Activated CD4-positive, alpha-beta T cell treated with anti-CD3 and anti-CD28 coated beads, Interleukin-2, Interleukin-4, amounts not matched to agents 100 ng/mL and 50 ng/mL, durations not matched to agents 16 hours and 8 hours (primary cell): ENCODE measurements at places on chromosomes 12 and 14.

DNA sequence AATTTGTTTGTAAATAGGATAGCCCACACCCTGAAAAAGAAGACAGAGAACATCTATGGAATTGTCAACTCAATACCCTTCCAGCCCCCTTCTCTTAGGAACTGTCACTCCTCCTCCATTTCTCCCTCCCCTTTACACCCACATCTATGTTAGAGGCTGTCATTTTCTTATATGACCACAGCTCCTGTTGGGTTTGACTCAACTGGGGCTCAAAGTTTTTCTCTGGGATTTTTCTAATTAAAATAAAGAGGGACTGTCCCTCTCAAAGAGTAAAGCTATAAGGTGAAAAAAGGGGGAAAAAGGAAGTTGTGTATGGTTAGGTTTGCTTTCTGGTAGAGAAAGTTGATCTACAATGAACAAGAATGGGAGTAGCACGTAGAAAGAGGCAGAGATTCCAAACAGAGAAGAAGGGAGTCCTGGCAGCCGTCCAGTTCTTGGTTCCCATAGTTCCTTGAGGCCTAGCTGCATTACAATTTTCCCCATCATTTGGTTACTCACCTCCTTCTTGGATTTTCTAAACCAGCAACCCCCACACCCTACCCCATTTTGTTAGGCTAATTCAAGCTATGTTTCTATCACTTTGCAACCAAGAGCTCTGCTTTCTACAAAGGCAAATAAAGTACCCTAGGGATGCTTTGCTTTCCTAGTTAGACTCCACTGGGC, 44.3 kb upstream of the STK38L start:
- no peak for DNase-seq

DNA sequence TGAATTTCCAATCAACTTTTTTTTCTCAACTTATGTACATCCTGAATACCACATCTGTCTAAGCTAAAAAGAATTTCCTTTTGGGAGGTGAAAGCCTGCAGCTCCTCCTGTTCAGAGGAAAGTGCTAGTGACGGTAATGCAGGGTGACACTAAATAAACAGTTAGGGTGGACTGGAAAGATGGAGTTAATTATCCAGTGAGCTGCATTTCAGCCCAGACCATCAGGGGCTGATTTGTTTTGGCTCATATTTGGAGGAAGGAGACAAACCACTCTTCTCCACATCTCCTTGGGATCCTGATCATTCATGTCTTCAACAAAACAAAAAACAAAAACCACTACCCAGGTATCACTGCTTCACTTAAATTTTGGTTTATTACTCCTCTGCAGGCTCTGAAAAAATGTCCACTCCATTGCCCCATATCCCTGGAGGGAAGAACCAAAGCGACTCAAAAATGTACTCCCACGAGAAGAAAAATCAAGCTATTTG, 5.1 kb upstream of the SIX1 start:
- DNase-seq = no peak

GRCh38 chr12:48793696-48794095, 4.8 kb upstream of the ADCY6 start:
- no peak for DNase-seq

- DNase-seq = no peak
Measured at GRCh38 chr12:106174876-106175275, 36.1 kb upstream of the NUAK1 start.

GRCh38 chr12:50803230-50803875, 39.4 kb upstream of the TMPRSS12 start:
- no peak for DNase-seq

- no peak for DNase-seq
Measured at GRCh38 chr12:72105849-72106248, 166.3 kb upstream of the TRHDE start.

DNA sequence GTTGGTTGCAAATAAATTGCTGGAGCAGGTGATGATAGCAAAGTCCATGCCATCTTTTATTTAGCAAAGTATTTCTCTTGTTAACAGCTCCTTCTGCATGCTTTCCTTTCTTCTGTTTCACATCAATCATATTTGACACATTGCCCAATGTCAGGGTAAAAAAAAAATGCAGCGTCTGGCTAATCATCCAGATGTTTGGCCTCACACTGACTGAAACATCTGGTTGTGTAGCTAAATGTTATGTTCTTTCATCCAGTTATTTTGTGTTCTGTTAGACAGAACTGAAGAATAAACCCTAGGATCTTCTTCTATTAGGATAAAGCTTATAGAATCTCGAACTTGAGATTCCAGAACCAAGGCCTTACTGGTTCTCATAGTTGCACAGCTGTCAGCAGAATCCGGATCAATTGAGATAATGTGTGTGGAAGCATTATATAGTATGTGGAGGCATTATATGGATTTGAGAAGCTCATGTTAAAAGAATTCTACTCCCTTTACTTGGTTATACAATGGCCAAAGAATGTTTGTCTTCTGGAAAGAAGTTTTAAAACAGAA, 859.2 kb downstream of the DIO2 start:
- no peak for DNase-seq

DNA sequence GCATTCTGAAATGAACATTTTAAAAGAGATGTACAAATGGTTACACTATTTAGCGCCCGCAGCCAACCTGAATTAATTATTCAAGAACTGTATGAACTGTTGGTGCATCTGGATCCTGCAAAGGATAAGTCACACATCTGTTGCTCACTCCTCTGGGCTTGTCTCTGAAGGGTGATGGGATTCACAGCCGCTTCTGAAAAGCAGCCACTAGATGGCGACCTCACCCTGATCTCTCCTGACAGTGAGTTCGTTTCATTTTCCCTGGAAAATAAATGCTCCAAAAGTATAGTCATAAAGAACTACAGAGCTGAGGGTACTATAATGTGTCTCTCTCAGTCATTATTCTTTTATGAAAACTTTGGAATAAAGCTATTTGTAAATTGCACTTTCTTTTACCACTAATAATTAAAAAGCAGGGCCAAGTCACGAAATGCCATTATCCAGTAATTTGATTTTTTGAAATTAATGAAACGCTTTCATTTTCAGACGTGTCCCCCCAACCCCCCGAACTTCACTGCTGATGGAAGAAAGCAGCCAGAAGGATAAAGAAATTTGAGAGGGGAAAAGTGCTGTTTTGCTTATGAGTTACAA, 789.6 kb downstream of the NRXN3 start:
- DNase-seq = peak; percentile 41

DNA sequence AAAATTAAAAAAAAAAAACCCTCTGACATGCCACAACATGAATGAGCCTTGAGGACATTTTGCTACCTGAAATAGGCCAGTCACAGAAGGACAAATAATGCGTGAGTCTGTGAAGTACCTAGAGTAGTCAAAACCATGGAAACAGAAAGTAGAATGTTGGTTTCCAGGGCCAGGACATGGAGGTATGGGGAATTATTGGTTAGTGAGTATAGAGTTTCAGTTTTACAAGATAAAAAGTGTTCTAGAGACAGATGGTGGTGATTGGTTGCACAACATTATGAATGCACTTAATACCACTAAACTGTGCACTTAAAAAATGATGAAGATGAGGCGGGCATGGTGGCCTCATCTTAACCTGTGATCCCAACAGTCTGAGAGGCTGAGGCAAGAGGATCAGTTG, 47.6 kb upstream of the ZFP36L1 start:
- DNase-seq = peak; percentile 43

DNA sequence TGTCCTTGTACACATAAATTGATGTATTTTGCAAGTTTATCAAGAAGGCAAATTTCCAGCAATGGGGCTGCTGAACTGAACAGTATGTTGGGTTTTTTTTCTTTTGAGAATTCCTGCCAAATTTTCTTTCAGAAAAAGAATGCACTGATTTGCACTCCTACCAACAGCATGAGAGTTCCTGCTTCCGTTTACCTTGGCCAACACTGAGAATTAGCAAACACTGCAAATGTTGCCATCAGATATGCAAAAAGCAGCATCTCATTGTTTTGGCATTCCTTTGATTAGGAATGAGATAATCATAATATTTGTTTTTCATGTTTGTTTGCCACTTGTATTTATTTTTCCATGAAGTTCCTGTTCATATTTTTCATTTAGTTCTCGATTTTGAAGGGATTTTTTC, 82.4 kb downstream of the RTN1 start:
- no peak for DNase-seq

GRCh38 chr12:72315858-72316257, 43.7 kb downstream of the TRHDE start:
- no peak for DNase-seq

- no peak for DNase-seq
Measured at GRCh38 chr14:31543969-31544799, 17.0 kb upstream of the NUBPL start.

GRCh38 chr14:100317912-100318808, 5.0 kb upstream of the SLC25A47 start:
- DNase-seq = peak; percentile 70

GRCh38 chr12:12436831-12437345, 80.0 kb downstream of the BORCS5 start:
- DNase-seq = no peak

- no peak for DNase-seq
Measured at GRCh38 chr12:56107242-56107641, 2.9 kb downstream of the PA2G4 start.

DNA sequence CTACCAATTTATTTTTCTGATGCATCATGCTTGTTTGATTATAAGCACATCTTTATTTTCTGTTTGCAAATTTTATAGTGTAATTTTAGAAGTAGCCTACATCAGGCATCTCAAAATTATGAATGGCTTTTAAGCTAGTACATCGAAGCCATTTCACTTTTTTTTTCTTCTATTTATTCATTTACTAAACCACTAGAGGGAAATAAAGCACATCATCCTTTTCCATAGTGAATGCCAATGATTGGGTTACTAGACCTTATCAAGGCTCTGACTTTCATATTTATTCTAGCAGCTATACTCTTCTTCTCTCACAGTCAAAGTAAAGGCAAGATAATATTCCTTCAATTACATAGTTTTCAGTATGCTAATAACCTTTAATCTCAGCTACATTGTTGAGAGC, 736.4 kb upstream of the LRFN5 start:
- DNase-seq = no peak
